ENCODE measurements at places on chromosomes 11 and 22. TPM values are rescaled to one million over a fixed set of nuclear protein-coding genes. Genes with fewer than 3 reads are reported as not detected.
A peak's percentile ranks its signal among the peaks of the same experiment; 100 is the strongest.

GRCh38 chr11:40129266-40129665 is 1330.2 kb downstream of the LRRC4C start:
- H3K4me3 ChIP-seq, result no peak overlapping the region
- no peak for DNase-seq
- H3K27ac ChIP-seq, result no peak overlapping the region
- H3K27me3 ChIP-seq, result no peaks in the 10 kb centered on the region
- no peaks in the 10 kb centered on the region for H3K4me1 ChIP-seq
- no peaks in the 10 kb centered on the region for H3K36me3 ChIP-seq

- no peaks in the 10 kb centered on the region for H3K27me3 ChIP-seq
- no peak overlapping the region for H3K27ac ChIP-seq
- no peaks in the 10 kb centered on the region for H3K4me1 ChIP-seq
- no peak overlapping the region for H3K4me3 ChIP-seq
Measured at GRCh38 chr11:41613326-41613725, 153.9 kb upstream of the LRRC4C start.

DNA sequence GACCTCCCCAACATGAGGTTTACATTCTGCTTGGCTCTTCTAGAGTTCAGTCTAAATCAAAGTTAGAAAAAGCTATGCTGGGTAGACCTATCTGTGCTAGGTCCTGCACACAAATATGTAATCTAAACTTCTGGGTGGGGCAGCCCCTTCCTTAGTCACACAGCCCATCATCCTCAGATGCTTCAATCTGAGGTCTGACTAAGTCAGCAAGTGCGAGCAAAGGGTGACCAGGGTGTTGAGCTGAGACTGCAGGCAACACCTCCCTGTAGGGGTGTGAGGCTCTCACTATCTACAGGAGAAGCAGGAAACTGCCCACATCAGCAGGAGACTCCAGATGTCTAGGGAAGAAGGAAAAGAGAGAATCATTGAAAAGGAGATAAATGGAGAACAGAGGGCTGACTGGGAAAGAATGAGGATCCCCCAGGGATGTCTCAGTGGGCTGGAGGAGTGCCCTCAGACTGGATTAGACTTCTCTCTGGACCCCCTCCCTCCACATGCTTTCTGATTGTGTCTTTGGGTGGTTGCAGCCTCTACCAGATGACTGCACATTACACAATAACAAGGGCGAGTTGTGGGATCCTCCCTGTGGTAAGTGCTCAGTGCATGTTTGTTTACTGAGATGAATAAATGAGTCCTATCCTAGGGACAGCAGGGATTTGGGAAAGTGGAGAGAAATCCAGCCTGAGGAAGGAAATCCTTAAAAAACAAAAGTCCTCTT is 266.2 kb upstream of the PLET1 start:
- no peak overlapping the region for H3K4me3 ChIP-seq
- DNase-seq, result no peak
- H3K27me3 ChIP-seq, result no peaks in the 10 kb centered on the region
- H3K4me1 ChIP-seq, result no peaks in the 10 kb centered on the region

DNA sequence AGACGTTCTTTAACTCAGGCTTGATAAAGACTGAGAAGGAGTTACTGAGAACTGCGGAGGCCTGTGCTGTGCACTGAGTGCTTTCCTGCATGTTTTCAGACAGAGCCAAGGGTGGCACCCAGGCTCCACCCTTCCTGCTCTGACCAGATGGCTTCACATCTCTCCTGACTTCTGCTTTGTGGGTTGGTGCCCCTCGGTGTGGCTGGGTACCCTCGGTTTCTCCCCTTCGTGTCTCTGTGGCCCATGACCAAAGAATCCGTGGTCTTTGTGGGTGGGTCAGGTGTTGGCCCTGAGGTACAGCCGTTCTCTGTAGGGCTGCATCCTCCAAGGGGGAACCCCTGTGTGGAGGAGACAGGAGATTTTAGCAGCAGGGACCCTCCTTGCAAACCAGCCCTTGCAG is 34.3 kb downstream of the GRIK4 start:
- no peak overlapping the region for H3K27ac ChIP-seq
- no peaks in the 10 kb centered on the region for H3K4me1 ChIP-seq
- H3K4me3 ChIP-seq, result no peak overlapping the region
- H3K36me3 ChIP-seq, result no peaks in the 10 kb centered on the region
- DNase-seq, result no peak
- H3K27me3 ChIP-seq, result no peaks in the 10 kb centered on the region

- H3K27me3 ChIP-seq, result no peaks in the 10 kb centered on the region
- H3K4me3 ChIP-seq, result no peak overlapping the region
- no peaks in the 10 kb centered on the region for H3K4me1 ChIP-seq
- DNase-seq, result no peak
- H3K36me3 ChIP-seq, result no peaks in the 10 kb centered on the region
Measured at GRCh38 chr22:29055192-29055830, 6.3 kb downstream of the C22orf31 start.

GRCh38 chr11:116793772-116794097 is 2.1 kb upstream of the APOA5 start:
- no peak for DNase-seq
- no peak overlapping the region for H3K4me3 ChIP-seq
- no peaks in the 10 kb centered on the region for H3K36me3 ChIP-seq
- H3K4me1 ChIP-seq, result peaks cover 6% of the 10 kb centered on the region
- no peak overlapping the region for H3K27ac ChIP-seq
- no peaks in the 10 kb centered on the region for H3K27me3 ChIP-seq

GRCh38 chr11:130214861-130215530 is 55.4 kb downstream of the ST14 start:
- no peak overlapping the region for H3K4me3 ChIP-seq
- no peaks in the 10 kb centered on the region for H3K4me1 ChIP-seq
- H3K27me3 ChIP-seq, result no peaks in the 10 kb centered on the region
- DNase-seq, result peak; percentile 42

DNA sequence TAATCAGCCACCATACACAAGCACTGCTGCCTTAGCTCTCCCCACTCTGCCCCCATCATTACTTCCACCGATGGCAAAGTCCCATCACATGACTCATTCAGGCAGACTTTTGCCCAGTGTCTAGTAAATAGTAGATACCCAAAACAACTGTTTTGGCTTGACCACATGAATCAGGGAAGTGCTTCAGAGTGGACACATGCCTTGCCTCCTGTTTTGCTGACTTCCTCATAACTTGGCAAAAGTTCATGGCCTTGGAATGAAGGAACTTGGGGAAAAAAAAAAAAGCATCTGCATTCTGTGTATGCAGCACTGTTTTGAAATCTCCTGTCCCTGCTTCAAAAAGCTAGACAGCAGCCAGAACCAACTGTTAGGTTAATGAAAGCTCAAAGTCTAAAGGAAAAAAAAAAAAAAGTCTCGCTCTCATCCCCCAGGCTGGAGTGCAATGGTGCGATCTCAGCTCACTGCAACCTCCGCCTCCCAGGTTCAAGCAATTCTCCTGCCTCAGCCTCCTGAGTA is 335.3 kb downstream of the FAM181B start:
- no peaks in the 10 kb centered on the region for H3K36me3 ChIP-seq
- no peaks in the 10 kb centered on the region for H3K4me1 ChIP-seq
- no peak overlapping the region for H3K27ac ChIP-seq

- H3K4me3 ChIP-seq, result no peak overlapping the region
- no peak overlapping the region for H3K27ac ChIP-seq
- no peaks in the 10 kb centered on the region for H3K27me3 ChIP-seq
- peak; percentile 45 for DNase-seq
- H3K4me1 ChIP-seq, result no peaks in the 10 kb centered on the region
Measured at GRCh38 chr22:10961043-10961860, 4566.7 kb upstream of the OR11H1 start.

DNA sequence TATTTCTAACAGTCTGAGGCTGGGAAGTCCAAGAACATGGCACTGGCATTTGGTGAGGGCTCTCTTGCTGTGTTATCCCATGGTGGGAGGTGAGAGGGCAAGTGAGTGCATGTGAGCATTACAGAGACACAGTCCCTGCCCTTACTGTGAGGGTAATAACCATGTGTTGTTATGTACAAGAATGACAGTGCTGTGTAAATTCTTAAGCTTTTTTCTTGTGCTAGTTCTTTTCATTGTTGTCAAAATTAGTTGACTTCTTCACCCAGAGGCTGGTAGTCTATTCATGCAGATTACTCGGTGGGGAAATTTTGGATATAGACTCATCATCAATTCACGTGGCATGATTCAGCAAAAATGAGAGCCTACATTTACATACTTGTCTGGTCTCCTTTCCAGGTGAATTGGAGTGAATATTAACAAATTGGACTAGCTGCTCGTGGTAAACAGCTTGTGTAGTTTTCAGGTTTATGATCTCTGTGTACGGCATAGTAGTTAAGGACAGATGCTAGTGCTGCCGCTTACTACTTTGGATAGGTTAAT is 49.3 kb downstream of the ATXN10 start:
- no peak overlapping the region for H3K27ac ChIP-seq
- DNase-seq, result no peak
- peaks cover 12% of the 10 kb centered on the region for H3K36me3 ChIP-seq
- H3K4me3 ChIP-seq, result no peak overlapping the region
- H3K4me1 ChIP-seq, result no peaks in the 10 kb centered on the region

GRCh38 chr11:79414644-79415317 is 26.0 kb downstream of the TENM4 start:
- no peaks in the 10 kb centered on the region for H3K4me1 ChIP-seq
- DNase-seq, result no peak
- no peaks in the 10 kb centered on the region for H3K36me3 ChIP-seq
- H3K27me3 ChIP-seq, result no peaks in the 10 kb centered on the region
- no peak overlapping the region for H3K27ac ChIP-seq

GRCh38 chr11:67700141-67700540 is 25.7 kb upstream of the ALDH3B2 start:
- no peaks in the 10 kb centered on the region for H3K4me1 ChIP-seq
- no peak overlapping the region for H3K4me3 ChIP-seq
- H3K27ac ChIP-seq, result no peak overlapping the region
- no peaks in the 10 kb centered on the region for H3K27me3 ChIP-seq
- DNase-seq, result no peak

DNA sequence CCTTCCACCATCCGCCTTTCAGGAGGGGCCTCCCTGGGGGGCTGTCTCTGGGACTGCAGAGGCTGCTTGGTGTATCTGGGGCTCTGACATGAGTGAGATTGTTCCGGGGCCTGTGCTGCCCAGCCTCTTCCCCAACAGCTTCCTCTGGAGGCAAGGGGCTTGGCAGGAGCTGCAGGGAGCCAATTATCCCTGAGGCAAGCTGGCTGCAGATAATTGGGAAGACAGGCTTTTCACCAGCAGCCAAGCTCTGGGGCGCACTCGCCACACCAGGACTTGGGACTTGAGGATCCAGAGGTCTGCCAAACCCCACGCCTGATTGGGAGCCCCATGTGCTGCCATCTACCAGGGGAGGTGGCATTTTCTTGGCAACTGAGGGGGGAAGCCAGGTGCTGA is 15.6 kb upstream of the RTN4R start:
- H3K27me3 ChIP-seq, result no peaks in the 10 kb centered on the region
- H3K36me3 ChIP-seq, result no peaks in the 10 kb centered on the region
- H3K27ac ChIP-seq, result no peak overlapping the region
- H3K4me3 ChIP-seq, result no peak overlapping the region
- DNase-seq, result no peak

DNA sequence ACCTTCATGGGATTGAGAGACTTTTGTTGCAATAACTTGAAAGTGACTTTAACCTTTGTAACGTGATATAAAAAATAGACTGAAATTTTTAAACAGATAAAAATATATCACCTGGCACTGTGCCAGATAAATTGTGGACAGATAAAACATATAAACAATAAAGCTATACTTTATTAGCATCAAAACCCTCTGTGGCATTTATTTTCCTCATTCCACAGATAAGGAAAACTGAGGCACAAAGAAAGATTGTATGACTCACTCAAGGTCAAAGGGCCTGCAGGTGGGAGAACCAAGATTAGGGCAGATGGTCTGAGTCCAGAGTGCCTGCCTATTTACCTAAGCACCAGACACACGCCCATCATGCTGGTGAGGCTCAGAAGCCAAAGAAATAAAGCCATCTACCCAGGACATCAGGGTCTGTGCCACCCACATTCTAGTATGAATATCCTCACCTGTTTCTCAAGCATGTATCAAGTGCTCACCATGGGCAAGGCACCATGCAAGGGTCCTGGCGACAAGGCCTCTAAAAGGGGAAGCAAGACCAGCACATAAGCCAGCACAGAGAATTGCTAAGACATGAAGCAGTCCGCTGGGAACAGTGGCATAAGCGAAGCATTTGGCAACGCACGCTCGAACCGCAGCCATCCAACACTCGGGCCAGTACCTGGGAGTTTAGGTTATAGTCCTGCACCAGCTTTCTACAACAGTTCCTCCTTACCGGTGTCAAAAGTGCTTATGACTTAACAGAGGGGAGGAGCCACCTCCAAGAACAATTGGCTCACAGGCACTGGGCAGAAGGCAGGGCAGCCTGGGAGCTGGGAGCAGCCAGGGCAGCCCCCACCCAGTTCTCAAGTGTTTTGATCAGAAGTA is 17.6 kb downstream of the MYH9 start:
- peaks cover 100% of the 10 kb centered on the region for H3K4me1 ChIP-seq
- H3K27me3 ChIP-seq, result no peaks in the 10 kb centered on the region
- H3K27ac ChIP-seq, result peak overlapping the region; percentile 69
- H3K4me3 ChIP-seq, result peak overlapping the region; percentile 26

The OTOG gene
- total RNA-seq, result not detected

The CRELD2 gene
- 44.7 TPM for total RNA-seq

The GPHA2 gene
- not detected for total RNA-seq

The CD248 gene
- total RNA-seq, result 12.1 TPM

The PATE4 gene
- total RNA-seq, result not detected

The DGAT2 gene
- total RNA-seq, result 5.6 TPM

The RPS13 gene
- 361 TPM for total RNA-seq

The SLC22A9 gene
- total RNA-seq, result not detected

The IL17REL gene
- total RNA-seq, result 1.2 TPM

The CHRM1 gene
- total RNA-seq, result 0.76 TPM

The SBF2 gene
- total RNA-seq, result 55.3 TPM

The CD82 gene
- 92.1 TPM for total RNA-seq
